Activated T-helper 2 cell treated with anti-CD3 and anti-CD28 coated beads, Interferon-gamma antibody, Interleukin-2, Interleukin-4, amounts not matched to agents 10 μg/mL and 5 μg/mL and 100 μg/mL, durations not matched to agents 14 hours and 24 hours and 36 hours (primary cell): ENCODE measurements at places on chromosomes 4 and X. TPM values are rescaled to one million over a fixed set of nuclear protein-coding genes. Genes with fewer than 3 reads are reported as not detected.

DNA sequence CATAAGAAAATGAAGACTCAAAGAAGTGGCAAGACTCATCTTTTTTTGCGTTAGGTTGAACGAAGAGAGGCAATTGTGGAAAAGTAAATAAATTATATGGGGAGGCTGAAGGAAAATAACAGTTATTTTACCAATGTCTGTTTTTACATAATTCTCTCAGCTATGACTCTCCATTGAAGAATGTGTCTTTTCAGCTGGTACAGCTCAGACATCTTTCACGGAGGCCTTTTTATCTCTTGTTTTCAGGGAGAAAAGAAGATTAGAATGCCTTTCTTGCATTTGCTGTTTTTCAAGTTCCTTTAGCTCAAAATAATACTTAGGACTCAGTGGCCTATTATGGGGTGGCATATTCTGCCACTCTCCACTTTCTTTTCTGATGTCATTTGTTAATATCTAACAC is 153.0 kb downstream of the ADAM29 start:
- DNase-seq, result no peak

DNA sequence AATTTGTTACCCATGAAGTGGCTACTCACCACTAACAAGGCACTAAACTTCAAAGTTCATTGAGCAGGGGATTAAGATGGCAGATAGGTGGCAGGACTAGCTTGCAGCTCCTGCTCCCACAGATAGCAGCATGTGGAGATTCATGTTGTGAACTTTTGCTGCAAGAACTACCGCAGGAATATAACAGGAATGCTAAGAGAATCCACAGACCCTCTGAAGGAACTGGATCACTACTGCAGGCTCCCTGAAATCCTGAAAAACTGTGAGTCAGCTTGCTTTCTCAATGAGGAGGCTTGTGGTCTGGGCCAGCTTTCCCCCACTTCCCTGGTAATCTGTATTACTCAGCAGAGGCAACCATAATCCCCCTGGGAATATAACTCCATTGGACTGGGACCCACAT is 118.5 kb upstream of the VCX2 start:
- DNase-seq, result no peak

GRCh38 chr4:105208561-105208960 is 61.9 kb downstream of the TET2 start:
- no peak for DNase-seq

DNA sequence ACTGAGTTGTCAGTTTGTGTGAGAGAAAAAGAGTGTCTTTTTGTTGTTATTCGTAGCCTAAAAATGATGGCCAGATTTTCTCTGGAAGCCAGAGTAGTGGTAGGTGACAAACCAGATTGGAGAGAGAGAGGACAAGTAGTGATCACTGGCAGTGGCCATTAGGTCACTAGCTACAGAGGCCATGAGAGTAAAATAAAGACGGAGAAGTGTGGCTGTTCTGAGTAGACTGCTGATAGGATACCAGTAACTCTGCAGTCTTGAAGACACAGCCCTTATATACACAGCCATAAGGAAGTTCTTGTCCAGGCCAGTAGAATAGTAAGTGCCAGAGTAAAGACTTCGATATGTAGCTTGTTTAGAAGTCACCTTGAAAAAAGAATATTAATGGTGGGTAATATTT is 7.7 kb downstream of the SLC30A9 start:
- DNase-seq, result no peak

DNA sequence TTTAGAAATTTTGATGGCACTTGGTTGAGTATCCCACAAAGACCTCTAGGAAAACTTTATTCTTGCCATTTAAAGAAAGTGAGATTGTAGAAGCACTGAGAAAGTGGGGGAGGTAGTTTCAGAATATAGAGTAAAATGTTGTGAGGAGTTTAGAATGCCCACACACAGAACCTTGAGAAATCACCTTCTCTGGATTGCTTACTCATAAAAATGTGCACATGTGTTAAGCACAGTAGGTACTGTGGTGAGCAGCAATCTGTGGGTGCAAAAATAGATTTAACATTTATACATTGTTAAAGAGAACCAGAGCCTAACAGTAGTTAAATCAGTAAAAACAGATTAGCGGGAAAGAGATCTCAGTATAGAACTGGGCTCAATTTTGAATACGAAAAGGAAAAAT is 201.2 kb upstream of the NWD2 start:
- DNase-seq, result no peak

- no peak for DNase-seq
Observed at GRCh38 chr4:136319789-136320464, 1212.4 kb downstream of the PCDH18 start.

- DNase-seq, result no peak
Observed at GRCh38 chrX:118024482-118024881, 92.1 kb downstream of the KLHL13 start.

DNA sequence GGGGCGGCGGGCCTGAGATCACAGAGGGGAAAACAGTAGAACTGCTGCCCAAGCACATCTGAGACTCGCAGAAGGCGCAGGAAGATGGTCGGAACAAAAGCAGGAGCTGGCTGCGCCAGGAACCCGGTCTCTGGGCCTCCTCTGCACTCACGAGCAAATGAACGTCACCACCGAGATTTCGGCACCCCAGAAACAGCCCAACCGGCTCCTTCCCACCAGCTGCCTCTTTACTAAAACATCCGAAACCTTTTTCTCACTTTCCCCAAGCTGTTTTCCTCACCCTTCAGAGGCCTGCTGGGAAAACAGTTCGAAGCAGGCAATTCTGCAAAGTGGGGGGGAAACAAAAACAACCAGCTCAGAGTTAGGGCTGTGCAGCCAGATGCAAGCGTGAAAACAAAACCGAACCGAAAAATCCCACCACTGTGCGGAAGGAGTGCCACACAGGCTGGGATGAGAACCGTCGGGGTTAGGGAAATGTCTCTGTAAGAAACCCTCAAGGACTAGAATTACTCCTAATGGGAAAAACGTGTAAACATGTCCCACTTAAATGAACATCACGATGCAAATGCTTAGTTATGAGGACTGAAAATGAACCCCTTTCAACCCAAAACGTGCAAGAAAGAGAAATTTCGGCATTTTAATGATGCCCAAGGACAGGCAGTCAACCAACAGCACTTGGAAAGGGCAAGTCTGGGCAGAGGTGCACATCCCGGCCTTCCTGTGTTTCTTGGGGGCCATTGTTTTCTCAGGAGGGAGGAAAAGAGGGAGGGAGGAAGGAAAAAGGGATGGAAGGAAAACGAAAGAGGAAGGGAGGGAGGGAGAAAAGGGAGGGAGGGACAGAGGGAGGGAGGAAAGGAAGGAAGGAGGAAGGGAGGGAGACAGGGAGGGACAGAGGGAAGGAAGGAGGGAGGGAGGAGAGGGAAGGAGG is 15.8 kb downstream of the DHRSX start:
- DNase-seq, result no peak

DNA sequence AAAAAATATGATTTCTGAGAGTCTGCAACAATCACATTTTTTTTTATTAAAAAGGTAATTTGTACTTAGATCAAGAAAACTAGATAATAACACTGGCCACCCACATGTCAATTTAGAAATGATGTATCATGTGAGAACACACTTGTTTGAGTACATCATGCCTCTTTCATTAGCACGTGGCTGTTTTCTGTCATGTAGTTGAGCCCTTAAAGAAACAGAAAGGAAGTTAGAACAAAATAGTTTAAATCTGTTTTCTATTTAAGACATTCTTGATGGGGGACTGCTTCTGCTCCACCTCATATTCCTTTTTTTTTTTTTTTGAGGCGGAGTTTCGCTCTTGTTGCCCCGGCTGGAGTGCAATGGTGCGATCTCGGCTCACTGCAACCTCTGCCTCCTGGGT is 207.5 kb downstream of the NSUN7 start:
- DNase-seq, result no peak

- DNase-seq, result no peak
Observed at GRCh38 chr4:163280703-163281519, 51.5 kb downstream of the NPY1R start.

- DNase-seq, result no peak
Observed at GRCh38 chr4:152894673-152895072, 41.5 kb upstream of the FHDC1 start.

- DNase-seq, result no peak
Observed at GRCh38 chrX:14398725-14399124, 130.6 kb upstream of the GLRA2 start.

GRCh38 chr4:46648088-46648744 is 258.3 kb upstream of the GABRA2 start:
- DNase-seq, result no peak

DNA sequence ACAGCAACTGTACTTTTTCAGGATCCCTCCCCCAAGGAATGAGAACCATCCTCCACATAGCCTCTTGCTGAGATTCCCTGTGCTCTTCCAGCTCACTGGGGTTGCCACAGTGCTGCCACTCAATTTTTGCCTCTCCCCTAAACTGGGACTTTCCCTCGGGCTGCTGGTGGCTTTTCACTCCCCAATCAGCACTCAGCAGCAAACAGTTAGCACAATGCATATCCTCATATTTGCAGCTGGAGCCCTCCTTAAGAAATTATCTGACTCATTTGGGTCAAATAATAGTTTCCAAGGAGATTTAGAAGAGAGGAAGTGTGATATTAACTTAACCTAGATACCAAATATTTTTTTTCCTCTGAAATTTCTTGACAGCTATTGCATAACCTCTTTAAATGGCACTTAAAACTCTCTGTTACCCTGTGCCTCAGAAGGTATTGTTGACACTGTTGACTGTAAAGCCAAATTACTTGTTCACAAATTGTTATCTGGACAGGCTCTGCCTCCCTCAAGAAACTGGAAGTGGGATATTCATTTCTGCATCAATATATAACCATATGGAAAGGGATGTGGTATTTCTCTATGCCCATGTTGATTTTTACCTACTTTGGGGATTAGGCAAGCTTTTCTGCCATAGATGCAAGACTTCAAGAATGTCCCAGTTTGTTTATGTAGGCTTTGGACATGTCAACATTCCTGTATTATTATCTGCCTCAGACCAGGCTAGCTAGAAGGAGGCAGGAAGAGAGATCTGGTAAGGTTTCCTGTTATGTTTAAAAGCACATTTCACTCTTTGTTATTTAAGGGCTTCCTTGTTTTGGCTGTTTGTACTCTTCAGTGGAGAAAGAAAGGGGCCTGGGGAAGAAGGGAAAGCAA is 58.0 kb downstream of the SEPTIN11 start:
- DNase-seq, result no peak

GRCh38 chr4:105471566-105472176 is 2.2 kb downstream of the PPA2 start:
- peak; percentile 57 for DNase-seq

GRCh38 chr4:165393051-165393450 is 14.2 kb downstream of the CPE start:
- DNase-seq, result no peak

GRCh38 chrX:41025926-41026701 is 59.1 kb upstream of the USP9X start:
- DNase-seq, result no peak

DNA sequence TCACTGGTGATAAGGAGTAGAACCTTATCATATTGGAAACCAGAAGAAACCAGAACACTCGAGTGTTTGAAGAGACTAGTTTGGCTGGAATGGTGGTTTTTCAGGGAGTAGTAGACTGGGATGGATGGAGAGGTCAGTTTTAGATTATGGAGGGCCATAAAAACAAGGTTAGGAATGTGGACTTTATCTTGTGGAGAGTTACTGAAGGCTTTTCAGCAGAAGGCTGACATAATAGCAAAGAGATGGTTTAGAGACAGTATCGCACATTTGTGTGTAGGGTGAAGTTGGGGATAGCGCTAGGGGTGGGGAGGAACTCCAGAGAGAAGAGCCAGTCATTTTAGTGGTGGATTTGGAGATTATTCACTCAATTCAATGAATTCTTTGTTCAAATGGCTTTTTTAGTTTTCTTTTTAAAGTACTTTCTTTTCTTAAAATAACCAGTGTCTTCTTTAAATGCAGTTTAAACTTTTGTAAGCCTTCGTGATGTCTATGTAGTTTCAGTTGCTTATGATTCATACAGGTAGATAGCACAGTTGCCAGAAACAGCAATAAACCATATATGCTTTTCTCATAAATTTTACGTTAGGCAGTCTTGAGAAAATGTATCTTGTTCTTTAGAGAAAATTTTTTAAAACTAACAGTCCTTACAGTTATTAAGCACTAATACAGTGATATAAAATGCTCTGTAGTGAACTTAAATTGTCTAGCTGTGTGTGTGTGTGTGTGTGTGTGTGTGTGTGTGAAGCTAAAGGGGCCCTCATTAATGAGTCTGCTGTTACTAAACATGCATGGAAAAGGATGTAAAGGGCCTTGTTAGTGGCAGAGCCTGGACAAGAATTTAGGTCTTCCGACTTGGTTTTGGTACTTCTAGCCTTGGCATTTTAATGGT is 3.8 kb downstream of the ARHGAP10 start:
- DNase-seq, result no peak

- no peak for DNase-seq
Observed at GRCh38 chr4:154634058-154634457, 21.6 kb upstream of the FGG start.

DNA sequence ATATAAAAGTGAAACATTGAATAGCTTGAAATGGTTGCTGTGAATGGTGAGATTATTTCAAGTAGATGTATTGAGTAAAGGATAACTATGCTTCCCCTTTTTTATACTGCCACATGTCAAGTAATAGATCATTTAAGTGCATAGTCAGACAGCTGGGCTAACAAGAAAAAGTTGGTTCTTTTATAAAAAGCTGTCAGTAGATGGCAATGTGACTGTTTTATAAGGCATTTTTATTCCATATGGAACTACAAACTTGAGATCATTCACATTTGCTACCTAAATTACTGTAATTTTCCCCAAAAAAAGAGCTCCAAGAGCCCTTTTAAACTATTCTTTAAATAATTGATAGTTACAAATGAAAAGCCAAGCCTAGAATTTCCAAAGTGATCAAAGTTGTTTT is 831.0 kb downstream of the C4orf33 start:
- DNase-seq, result no peak

DNA sequence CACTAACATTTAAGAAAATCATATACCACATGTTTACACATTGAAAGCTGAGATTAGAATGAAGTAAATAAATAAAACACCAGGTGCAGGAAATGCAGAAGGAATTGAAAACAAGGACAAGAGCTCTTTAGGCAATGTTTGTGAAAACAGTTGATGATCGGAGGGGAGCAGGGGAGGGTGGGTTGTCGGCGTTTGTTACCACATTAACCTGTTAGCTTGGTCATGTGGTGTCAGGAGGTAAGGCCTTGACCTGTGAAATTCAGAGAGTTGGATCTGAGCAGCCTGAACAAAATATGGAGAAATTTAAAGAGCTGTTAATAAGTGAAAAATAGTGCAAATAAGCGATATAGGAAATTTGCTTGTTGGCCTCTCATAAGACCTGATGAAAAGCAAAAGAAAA is 759.9 kb downstream of the PDHA2 start:
- no peak for DNase-seq

The AMOT gene
- 1.7 TPM in 2 replicates for total RNA-seq

The EPGN gene
- not detected in 2 replicates for total RNA-seq

The DACH2 gene
- not detected in 2 replicates for total RNA-seq

The PRDM5 gene
- total RNA-seq, result 0.18 TPM in 1 of 2 replicates, not detected in the other

The WDR17 gene
- total RNA-seq, result 1.0 and 1.4 TPM in 2 replicates

The CFI gene
- 0.21 and 0.62 TPM in 2 replicates for total RNA-seq

The ASMT gene
- total RNA-seq, result not detected in 2 replicates

The CORIN gene
- 0.30 and 0.32 TPM in 2 replicates for total RNA-seq

The MUC7 gene
- total RNA-seq, result not detected in 2 replicates

The POU3F4 gene
- total RNA-seq, result not detected in 2 replicates

The ASB9 gene
- 0.11 and 0.78 TPM in 2 replicates for total RNA-seq

The PPBP gene
- total RNA-seq, result not detected in 2 replicates

The ZMAT1 gene
- 1.7 and 2.5 TPM in 2 replicates for total RNA-seq

The GPR34 gene
- total RNA-seq, result not detected in 2 replicates

The SPANXN5 gene
- total RNA-seq, result not detected in 2 replicates
